Upper lobe of left lung (tissue), 6 donors: ENCODE measurements at places on chromosomes 7 and 10. TPM values are rescaled to one million over a fixed set of nuclear protein-coding genes. Genes with fewer than 3 reads are reported as not detected.
A peak's percentile ranks its signal among the peaks of the same experiment; 100 is the strongest.

GRCh38 chr10:32446536-32447406 is 831 bp downstream of the CCDC7 start:
- no peak for DNase-seq
- H3K27ac ChIP-seq: peak overlapping the region; percentile 97

DNA sequence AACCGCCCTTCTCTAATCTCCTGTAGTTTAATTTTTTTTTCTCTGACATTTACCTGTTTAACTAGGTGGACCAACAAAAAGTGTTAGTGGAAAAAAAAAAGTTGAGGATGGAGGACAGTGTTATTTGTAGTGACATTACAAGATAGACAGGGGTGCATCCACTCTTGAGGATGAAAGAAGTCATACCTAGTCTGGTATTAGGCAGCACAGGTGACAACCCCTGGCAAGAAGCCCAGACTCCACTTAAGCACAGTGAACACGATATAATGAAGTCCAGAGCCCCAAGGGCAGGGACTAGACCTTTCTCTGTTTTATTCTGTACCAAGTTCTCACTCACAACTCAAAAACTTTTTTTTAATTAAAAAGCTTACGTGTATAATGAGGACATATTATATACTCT is 268.4 kb downstream of the GPR37 start:
- DNase-seq: peak; percentile 53
- H3K4me3 ChIP-seq: no peak overlapping the region
- no peaks in the 10 kb centered on the region for H3K36me3 ChIP-seq
- H3K27me3 ChIP-seq: no peaks in the 10 kb centered on the region
- H3K27ac ChIP-seq: no peak overlapping the region

- H3K4me1 ChIP-seq: no peaks in the 10 kb centered on the region
- no peak overlapping the region for H3K4me3 ChIP-seq
- no peaks in the 10 kb centered on the region for H3K27me3 ChIP-seq
- no peaks in the 10 kb centered on the region for H3K36me3 ChIP-seq
Observed at GRCh38 chr7:103640031-103640779, 194.2 kb upstream of the SLC26A5 start.

DNA sequence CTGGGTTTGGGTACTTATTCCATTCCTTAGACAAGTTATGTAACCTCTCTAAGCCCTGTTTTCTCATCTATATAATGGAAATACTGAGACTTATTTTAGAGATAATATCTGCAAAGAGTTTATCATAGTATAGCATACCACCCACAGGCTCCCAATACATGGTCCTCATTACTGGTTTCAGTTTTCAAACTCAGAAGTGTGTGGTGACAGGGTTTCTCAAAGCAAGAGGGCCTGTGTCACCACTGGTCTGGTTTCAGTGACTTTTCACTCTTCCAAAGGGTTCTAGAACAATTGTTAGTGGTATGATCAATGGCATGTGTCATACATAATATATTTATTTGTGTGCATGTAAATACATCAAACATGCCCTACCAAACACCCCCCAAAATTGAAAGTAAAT is 89.2 kb upstream of the BMPER start:
- H3K27ac ChIP-seq: no peak overlapping the region
- no peak for DNase-seq
- no peaks in the 10 kb centered on the region for H3K36me3 ChIP-seq
- no peak overlapping the region for H3K4me3 ChIP-seq

DNA sequence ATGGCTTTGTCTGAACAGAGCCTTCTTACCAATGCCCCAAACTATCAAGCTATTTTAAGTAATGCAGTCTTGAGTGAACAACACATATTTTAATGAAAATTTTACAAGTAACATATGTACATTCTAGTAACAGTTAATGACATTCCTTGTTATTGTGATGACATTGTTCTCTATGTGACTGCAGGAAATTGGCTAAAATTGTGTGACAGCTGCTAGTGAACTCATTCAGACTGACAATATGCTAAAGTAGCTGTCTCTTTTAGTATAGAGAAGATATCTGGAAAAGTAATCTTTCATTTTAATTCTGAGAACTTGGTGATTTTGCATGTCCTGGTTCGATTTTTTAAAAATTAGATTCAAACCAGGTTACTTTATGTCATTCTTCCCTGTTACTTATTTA is 259.8 kb upstream of the MAGI2 start:
- no peak overlapping the region for H3K27ac ChIP-seq
- no peaks in the 10 kb centered on the region for H3K36me3 ChIP-seq
- no peaks in the 10 kb centered on the region for H3K27me3 ChIP-seq
- H3K4me3 ChIP-seq: no peak overlapping the region
- no peak for DNase-seq

DNA sequence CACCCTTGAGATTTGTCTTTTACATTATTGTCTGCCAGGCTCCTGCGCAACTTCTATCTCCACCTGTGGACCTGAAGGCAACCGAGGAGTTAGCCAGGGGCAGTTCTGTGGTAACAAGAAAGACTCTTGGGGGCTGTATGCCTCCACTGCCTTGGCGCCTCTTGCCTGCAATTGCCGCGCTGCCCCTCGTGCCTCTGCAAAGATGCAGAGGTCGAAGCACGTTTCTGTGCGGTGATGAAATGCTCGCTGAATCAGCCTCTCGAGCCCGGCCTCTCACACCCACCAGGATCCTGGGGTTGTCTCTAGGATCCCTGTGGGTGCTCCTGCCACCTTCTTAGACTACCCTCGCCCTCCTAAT is 486 bp upstream of the LHFPL3 start:
- no peak overlapping the region for H3K4me3 ChIP-seq
- no peaks in the 10 kb centered on the region for H3K36me3 ChIP-seq
- DNase-seq: peak; percentile 37
- H3K27ac ChIP-seq: no peak overlapping the region
- peaks cover 17% of the 10 kb centered on the region for H3K4me1 ChIP-seq
- H3K27me3 ChIP-seq: no peaks in the 10 kb centered on the region

- H3K4me3 ChIP-seq: no peak overlapping the region
- peaks cover 8% of the 10 kb centered on the region for H3K4me1 ChIP-seq
- DNase-seq: no peak
- no peaks in the 10 kb centered on the region for H3K36me3 ChIP-seq
- H3K27ac ChIP-seq: no peak overlapping the region
Observed at GRCh38 chr7:96241855-96242254, 80.0 kb downstream of the SLC25A13 start.

DNA sequence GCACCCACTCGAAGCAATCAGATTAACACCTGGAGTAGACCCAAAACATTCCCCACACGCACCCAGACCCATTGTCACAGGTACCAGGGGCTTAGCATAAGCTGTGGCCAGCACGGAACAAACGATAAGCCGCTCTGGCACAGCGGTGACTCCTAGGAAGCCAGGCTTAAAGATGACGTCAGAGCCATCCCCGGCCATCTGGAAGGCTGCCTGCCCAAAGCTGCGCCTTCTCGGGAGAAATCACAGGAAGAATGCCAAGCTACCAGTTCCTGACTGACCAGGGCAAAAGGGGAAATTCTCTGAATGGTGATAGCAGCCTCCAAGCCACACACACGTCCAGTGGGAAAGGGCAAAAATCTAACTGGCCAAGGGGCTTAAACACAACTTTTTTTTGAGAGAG is 13.0 kb upstream of the WIPI2 start:
- no peaks in the 10 kb centered on the region for H3K36me3 ChIP-seq
- H3K27me3 ChIP-seq: no peaks in the 10 kb centered on the region
- no peaks in the 10 kb centered on the region for H3K4me1 ChIP-seq
- no peak for DNase-seq
- no peak overlapping the region for H3K27ac ChIP-seq
- H3K4me3 ChIP-seq: no peak overlapping the region

- no peak overlapping the region for H3K27ac ChIP-seq
- no peaks in the 10 kb centered on the region for H3K36me3 ChIP-seq
- no peak overlapping the region for H3K4me3 ChIP-seq
- H3K4me1 ChIP-seq: no peaks in the 10 kb centered on the region
- no peak for DNase-seq
Observed at GRCh38 chr10:48234787-48235186, 39.7 kb downstream of the FRMPD2 start.

DNA sequence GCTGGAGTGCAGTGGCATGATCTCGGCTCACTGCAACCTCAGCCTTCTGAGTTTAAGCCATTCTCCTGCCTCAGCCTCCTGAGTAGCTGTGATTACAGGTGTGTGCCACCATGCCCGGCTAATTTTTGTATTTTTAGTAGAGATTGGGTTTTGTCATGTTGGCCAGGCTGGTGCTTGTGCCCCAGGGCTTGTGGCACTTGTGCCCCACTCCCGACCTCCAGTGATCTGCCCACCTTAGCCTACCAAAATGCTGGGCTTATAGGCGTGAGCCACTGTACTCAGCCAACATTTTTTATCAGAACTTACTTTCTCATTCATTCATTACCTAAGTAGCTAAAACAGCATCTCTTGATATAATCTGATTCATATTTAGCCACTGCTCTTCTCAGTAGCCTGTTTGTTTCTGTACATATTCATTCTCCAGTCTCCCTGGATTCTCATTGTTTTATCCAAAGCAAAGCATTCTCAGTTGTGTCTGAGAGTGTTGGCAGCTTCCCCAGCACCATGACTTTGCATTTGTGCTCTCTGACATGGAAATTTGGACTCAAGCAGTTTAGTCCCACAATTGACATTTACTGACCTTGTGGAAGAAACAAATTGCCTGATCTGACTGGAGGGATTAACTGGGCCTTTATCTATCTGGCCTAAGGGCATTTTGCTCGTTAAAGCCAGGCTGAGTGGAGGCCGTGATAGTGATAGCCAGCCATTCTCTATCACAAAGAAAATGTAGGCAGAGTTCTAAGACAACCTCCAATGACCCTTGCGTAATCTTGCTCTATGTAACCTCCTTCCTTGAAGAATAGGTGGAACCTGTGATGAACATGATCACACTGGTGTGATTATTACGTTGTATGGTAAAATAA is 44.9 kb downstream of the AKR1B15 start:
- no peaks in the 10 kb centered on the region for H3K27me3 ChIP-seq
- H3K27ac ChIP-seq: peak overlapping the region; percentile 64
- DNase-seq: no peak
- H3K4me3 ChIP-seq: no peak overlapping the region
- H3K36me3 ChIP-seq: no peaks in the 10 kb centered on the region

- H3K4me1 ChIP-seq: peaks cover 12% of the 10 kb centered on the region
- DNase-seq: no peak
- H3K27ac ChIP-seq: peak overlapping the region; percentile 16
- H3K4me3 ChIP-seq: no peak overlapping the region
- no peaks in the 10 kb centered on the region for H3K27me3 ChIP-seq
- H3K36me3 ChIP-seq: peaks cover 30% of the 10 kb centered on the region
Observed at GRCh38 chr7:55140221-55140940, 121.6 kb downstream of the EGFR start.

DNA sequence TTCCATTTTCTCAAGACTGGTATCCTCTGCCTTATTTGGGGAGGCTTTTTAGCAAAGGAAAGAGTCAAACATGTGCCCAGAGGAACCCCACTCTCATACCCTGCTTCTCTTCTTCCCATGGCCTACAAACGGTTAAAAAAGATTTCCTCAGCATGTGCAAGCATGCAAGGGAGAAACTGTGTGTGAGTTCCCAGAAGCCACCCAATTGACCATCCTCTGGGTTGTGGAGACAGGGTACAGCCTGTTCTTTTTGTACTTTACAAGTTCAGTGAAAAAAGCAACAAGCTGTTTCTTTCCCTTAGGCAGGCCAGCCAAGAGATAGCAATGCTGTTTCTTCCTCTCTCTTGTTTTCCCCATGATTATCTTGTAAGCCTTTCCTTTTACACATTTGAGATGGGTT is 68.8 kb upstream of the MTPN start:
- no peaks in the 10 kb centered on the region for H3K4me1 ChIP-seq
- no peak overlapping the region for H3K27ac ChIP-seq
- no peaks in the 10 kb centered on the region for H3K36me3 ChIP-seq
- no peak for DNase-seq
- no peak overlapping the region for H3K4me3 ChIP-seq
- H3K27me3 ChIP-seq: no peaks in the 10 kb centered on the region

DNA sequence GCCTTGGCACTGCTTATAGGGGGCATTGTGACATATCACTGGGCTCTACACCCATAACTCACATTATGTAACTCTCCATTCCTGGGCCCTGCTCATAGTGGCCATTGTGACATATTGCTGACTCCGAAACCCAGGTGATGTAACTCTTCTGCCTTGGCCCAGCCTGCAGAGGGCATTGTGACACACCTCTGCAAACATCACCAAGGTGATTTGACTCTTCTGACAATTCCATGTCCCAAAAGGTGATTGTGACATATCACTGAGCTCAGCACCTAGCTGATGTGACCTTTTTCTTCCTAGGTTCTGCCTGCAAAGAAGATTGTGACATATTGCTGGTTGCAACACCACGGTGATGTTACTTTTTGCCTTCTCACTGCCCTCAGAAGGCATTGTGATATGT is 36.5 kb upstream of the ZNF680 start:
- no peak for DNase-seq
- no peaks in the 10 kb centered on the region for H3K36me3 ChIP-seq
- no peak overlapping the region for H3K4me3 ChIP-seq
- H3K4me1 ChIP-seq: no peaks in the 10 kb centered on the region
- H3K27ac ChIP-seq: no peak overlapping the region

GRCh38 chr10:75000748-75001321 is 110.6 kb upstream of the SAMD8 start:
- no peaks in the 10 kb centered on the region for H3K4me1 ChIP-seq
- DNase-seq: no peak

GRCh38 chr10:90779548-90779947 is 78.3 kb downstream of the HTR7 start:
- H3K27me3 ChIP-seq: no peaks in the 10 kb centered on the region
- H3K27ac ChIP-seq: no peak overlapping the region
- no peaks in the 10 kb centered on the region for H3K4me1 ChIP-seq
- no peak for DNase-seq
- H3K36me3 ChIP-seq: no peaks in the 10 kb centered on the region

DNA sequence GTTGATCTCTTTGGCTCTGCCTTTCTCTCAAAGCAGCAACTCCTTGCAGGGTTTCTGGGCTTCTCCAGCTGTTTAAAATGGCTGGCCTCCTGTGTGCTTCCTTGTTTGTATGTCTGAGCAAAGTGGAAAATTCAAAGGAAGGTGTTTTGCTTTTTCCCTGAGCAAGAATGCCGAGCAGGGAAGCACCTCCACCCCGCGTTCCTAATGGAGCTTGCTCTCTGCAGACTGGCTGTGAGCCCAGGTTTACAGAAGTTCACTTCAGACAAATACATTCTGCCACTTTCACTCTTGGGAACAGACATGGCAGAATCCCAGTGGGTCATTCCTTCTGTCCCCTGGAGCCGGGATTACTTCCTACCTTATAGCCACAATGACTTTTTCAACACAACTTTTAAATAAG is 181.8 kb upstream of the AGK start:
- no peak for DNase-seq
- H3K36me3 ChIP-seq: no peaks in the 10 kb centered on the region
- H3K4me3 ChIP-seq: no peak overlapping the region
- H3K4me1 ChIP-seq: no peaks in the 10 kb centered on the region
- H3K27ac ChIP-seq: no peak overlapping the region

- no peak overlapping the region for H3K27ac ChIP-seq
- DNase-seq: no peak
- no peak overlapping the region for H3K4me3 ChIP-seq
- H3K36me3 ChIP-seq: peaks cover 6% of the 10 kb centered on the region
- no peaks in the 10 kb centered on the region for H3K27me3 ChIP-seq
- peaks cover 11% of the 10 kb centered on the region for H3K4me1 ChIP-seq
Observed at GRCh38 chr7:44964384-44964830, 14.4 kb downstream of the MYO1G start.

NPFFR1 gene
- 0.29 TPM for total RNA-seq

MAP3K8 gene
- 32.5 TPM for total RNA-seq

SLC39A12 gene
- total RNA-seq: 0.34 TPM

AUTS2 gene
- total RNA-seq: 47.3 TPM

EPHA1 gene
- total RNA-seq: 11.0 TPM

ACTA2 gene
- total RNA-seq: 189 TPM

OPN1SW gene
- not detected for total RNA-seq

KNDC1 gene
- total RNA-seq: 25.1 TPM

TRIM50 gene
- total RNA-seq: 0.37 TPM
